Vagina (tissue), 2 donors: ENCODE measurements at places on chromosomes 1 and 21. TPM values are rescaled to one million over a fixed set of nuclear protein-coding genes. Genes with fewer than 3 reads are reported as not detected.

Gene CACYBP
- total RNA-seq, result 60.9 TPM

Gene CLDN8
- 8.8 TPM for total RNA-seq

Gene RPE65
- total RNA-seq, result not detected

Gene GIPC2
- 2.7 TPM for total RNA-seq

Gene C1orf185
- not detected for total RNA-seq

Gene OR14A16
- total RNA-seq, result not detected

Gene LCE1C
- not detected for total RNA-seq

Gene PTBP2
- 56.7 TPM for total RNA-seq

Gene EPHA8
- total RNA-seq, result not detected

Gene KRTAP12-2
- not detected for total RNA-seq

Gene OR2G6
- not detected for total RNA-seq

Gene AQP10
- not detected for total RNA-seq

Gene NCMAP
- 0.25 TPM for total RNA-seq

Gene BCAR3
- total RNA-seq, result 22.8 TPM

Gene TFAP2E
- 6.4 TPM for total RNA-seq

Gene C1orf52
- 13.0 TPM for total RNA-seq

Gene NOC2L
- 42.5 TPM for total RNA-seq

Gene FCRL5
- total RNA-seq, result 0.49 TPM
